ENCODE measurements at places on chromosomes 11 and 22. TPM values are rescaled to one million over a fixed set of nuclear protein-coding genes. Genes with fewer than 3 reads are reported as not detected.

The CRYAB gene
- total RNA-seq = 179 TPM

The PRG3 gene
- not detected for total RNA-seq

The BRSK2 gene
- total RNA-seq = not detected

The MGAT3 gene
- 11.8 TPM for total RNA-seq

The TMEM151A gene
- not detected for total RNA-seq

The APOL4 gene
- total RNA-seq = 1.0 TPM

The CHRM1 gene
- 1.3 TPM for total RNA-seq

The SCGB1D2 gene
- 1.9 TPM for total RNA-seq

The RAG2 gene
- not detected for total RNA-seq

The JHY gene
- 1.7 TPM for total RNA-seq

The KCNJ1 gene
- not detected for total RNA-seq

The BTBD18 gene
- total RNA-seq = not detected

The ENTHD1 gene
- not detected for total RNA-seq

The SHISAL1 gene
- total RNA-seq = 10.0 TPM

The PIWIL4 gene
- 5.6 TPM for total RNA-seq

The FAM76B gene
- total RNA-seq = 15.9 TPM

The UBQLNL gene
- 1.0 TPM for total RNA-seq

The MYEOV gene
- total RNA-seq = 1.4 TPM

The HEPN1 gene
- total RNA-seq = not detected

The KCNJ5 gene
- not detected for total RNA-seq

The TTC36 gene
- not detected for total RNA-seq

The FOSL1 gene
- 3.9 TPM for total RNA-seq

The DLG2 gene
- total RNA-seq = 30.2 TPM

The MS4A6A gene
- 35.2 TPM for total RNA-seq

The STK33 gene
- total RNA-seq = 30.3 TPM

The OR51E1 gene
- not detected for total RNA-seq

The NLRP10 gene
- not detected for total RNA-seq

The CFAP300 gene
- total RNA-seq = 1.2 TPM

The KCNQ1 gene
- 3.8 TPM for total RNA-seq

The POU2F3 gene
- not detected for total RNA-seq

The OR51F2 gene
- total RNA-seq = not detected
